ENCODE measurements at places on chromosomes 5 and 9.

GRCh38 chr9:93596399-93596798, 20.0 kb downstream of the PHF2 start:
- DNase-seq: no peak

DNA sequence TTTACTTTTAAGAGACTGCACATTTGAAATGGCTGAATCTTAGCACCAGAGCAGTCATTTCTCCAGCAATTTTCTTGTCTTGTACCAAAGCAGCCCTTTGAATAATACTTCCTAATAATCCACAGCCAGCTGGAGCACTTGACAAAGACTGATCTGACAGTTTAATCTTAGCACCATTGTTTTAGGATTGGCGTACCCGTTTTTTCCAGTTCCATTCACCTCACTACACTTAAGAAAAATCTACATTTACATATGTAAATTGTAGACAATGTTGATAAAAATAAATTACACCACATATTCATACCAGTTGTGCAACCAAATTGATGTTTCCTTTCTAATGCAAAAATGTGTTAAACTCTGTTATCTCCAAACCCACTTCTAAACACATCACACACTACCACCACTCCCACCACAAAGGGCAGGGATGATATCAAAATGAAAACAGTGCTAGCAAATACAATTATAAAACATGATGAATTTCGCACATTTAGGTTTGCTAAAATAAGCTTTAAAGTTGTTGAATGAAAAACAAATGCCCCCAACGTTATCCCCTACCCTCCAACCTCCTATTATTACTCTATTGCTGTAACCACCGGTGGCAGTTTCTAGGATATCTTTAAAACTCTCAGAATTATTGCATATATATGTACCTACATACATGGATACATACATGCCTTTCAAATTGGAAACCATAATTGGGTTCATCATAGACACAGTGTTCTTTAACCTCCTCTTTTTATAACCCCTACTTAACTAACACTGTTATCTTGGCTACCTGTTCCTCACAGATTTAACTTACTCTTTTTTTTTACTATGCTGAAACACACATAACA, 21.5 kb downstream of the SERINC5 start:
- no peak for DNase-seq

DNA sequence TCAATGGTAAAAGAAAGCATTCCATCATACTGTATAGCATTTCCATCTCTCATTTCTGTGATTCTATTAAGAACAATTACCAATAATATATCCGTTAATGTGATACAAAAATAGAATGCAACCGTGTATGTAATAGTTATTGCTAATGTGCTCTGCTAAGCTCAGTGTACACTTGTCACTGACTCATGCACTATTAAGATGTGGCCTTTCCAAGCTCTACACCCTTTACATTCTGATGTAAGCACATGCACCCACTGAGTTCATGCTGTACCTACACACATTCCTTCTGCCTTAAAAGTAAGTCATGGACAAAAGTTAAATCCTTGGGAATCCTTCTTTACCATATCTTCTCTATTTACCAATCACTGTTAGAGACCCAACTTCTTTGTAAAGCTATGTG, 319.1 kb downstream of the ZSWIM6 start:
- DNase-seq: no peak

DNA sequence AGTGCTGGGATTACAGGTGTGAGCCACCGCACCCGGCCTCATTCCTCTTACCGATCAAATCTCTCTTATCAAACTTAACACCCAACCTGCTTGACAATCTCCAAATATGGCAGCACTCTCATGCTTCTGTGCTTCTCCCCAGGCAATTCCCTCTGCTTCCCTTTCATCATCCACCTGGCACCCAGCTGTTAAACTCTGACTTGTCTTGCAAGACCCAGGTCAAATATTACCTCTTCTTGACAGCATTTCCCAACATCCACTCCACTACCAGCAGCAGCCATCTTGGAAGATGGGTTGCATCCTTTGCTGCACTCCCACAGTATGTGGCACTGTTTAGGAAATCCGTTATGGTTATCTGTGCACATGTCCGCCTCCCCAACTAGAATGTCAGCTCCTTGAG, 113.6 kb downstream of the ACTL7B start:
- no peak for DNase-seq

DNA sequence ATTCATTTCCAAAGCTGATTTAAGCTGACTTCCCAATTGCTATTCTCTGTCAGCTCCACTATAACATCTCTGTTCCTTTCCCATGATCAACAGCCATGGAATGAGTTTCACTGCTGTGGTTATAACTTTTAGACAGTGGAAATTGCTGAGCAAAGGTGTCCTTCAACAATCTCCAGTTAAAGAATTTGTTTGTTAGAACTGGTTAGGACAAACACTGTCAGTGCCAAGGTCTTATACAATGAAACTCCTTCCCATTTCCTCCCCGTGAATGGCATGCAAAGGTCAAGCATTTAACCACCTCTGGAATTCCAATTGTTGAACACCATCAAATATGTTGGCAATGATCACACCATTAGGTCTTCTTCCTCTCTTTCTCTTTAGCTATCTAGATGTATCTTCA, 45.7 kb upstream of the GHR start:
- DNase-seq: no peak

DNA sequence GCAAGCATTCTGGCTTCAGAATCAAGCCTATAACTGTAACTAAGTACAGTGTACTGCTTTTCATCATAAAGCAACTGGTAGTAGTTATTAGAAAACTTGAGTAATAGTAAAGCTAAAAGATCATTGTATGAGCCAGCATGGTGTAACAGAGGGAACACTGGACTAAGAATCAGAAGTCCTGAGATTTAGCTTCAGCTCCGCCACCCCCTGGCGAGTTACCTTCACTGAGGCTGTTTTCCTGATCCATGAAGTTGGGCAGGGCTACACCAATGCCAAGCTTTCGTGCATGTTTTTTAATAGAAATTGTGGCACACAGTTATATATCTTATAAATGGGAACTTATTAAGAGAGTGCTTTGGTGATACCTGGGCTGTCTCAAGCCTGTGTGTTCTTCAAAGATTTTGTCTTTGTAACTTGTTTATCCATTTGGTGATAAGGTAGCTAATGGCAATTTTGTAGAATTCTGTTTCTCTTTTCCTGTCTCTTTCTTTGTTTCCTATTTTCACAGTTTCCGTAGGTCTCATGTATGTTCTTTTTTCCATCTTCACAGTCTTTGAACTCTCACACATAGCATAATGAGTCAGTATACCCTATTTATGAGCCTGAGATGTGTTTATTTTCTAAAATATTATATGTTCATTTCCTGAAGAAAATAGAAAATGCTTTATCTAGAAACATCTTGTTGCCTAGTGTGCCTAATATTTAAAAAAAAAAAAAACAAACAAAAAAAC, 102.3 kb downstream of the GDNF start:
- no peak for DNase-seq

GRCh38 chr5:143703659-143704058, 108.3 kb upstream of the HMHB1 start:
- DNase-seq: no peak

GRCh38 chr5:53936481-53937352, 373.7 kb downstream of the ARL15 start:
- peak; percentile 29 for DNase-seq

DNA sequence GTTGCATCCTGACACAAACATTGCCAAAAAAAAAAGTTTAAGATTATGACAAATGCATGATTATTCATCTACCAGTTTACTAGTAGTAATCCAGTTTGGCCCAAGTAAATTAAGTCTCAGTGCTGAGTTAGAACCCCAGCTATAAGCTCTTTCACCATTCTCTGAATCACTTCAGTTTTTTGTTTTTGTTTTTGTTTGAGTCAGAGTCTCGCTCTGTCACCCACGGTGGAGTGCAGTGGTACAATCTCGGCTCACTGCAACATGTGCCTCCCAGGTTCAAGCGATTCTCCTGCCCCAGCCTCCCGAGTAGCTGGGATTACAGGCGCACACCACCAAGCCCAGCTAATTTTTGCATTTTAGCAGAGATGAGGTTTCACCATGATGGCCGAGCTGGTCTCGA, 1.5 kb upstream of the PCYOX1L start:
- no peak for DNase-seq

DNA sequence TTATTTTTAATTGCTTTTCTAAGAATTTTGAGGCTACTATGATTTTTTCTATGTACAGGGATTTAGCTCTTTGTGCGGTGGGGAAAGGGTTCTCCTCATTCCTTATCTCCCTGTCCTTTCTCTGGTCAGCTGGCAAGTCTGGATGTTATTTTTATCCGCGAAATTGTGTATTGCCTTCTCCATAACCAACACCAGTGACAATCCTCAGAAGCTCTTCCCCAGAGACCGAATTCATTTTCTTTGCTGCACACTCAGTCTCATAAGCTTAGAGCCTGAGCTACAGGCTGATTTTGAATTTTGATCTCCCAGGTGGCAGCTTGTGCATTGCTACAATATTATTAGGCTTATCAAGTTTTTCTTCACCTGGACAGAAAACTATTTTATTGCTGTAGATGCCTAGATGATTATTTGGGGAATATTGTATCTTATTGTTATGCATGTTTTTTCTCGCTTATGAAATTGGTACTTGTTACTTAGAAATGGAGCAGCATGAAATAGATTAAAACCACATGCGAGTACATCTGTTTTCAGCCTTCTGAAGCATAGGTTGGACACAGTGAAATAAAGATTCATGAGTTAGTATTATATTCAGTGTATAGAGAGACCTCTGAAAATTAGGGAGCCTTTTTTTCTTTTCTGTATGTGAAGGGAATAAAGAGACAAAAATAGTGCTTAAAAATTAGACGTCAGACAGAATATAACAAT, 27.3 kb downstream of the CPEB4 start:
- DNase-seq: no peak

DNA sequence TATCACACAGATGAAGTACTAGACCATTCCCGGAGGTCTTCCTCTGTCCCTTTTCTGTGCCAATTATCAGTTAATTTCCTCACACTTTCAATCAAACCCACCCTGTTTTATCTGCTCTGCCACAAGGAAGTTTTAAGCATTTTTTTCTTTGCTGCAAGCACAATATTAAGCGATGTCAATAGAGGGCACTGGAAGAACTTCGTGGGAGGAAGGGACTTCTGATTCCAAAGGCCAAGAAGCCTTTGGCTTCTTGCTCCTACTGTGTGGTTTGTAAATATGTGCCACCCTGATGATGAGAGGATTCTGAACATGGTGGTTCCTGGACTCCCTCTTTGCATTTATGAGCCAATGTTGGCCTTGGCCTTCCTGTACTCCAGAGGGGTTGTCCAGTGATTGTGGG, 1712.5 kb upstream of the C9orf72 start:
- DNase-seq: no peak

DNA sequence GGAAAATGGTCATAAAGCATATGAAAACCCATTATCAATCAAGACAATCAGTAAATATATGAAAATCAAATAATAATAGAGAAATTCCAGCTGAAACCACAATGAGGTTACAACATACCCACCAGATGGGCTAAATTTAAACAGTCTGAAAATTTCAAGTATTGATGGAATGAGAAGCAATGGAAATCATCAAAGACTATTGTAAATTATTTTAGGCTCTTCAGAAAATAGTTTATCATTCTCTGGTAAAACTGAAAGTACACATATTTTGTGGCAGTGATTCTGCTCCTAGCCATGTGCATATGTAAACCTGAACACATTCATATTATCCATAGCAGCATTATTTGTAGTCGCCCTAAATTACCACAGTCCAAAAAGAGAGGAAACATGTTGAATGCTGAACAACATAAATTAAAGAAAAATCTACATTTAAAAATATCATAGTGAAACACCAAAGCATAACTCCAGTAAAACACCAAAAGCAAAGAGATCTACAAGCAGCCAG, 215.3 kb downstream of the PRELID2 start:
- DNase-seq: no peak

DNA sequence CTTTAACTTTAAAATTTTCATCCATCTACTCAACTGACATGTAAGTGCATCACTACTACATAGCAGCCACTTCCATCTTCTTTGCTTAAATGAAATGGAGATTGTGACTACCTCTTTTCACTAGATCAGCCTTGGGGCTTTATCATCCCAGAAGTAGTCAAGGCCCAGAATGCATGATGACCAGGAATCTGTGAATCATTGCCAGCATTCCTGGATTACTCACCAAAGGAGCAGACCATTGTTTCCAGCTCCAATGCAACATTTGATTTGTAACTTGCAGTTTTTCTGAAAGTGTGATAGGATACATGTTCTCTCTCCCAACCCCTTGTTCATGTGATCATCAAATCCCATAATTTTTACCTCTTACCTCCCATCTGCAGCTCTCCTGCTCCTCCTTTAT, 65.1 kb downstream of the PLPPR1 start:
- DNase-seq: no peak

GRCh38 chr9:97535771-97536170, 34.3 kb downstream of the TMOD1 start:
- no peak for DNase-seq

DNA sequence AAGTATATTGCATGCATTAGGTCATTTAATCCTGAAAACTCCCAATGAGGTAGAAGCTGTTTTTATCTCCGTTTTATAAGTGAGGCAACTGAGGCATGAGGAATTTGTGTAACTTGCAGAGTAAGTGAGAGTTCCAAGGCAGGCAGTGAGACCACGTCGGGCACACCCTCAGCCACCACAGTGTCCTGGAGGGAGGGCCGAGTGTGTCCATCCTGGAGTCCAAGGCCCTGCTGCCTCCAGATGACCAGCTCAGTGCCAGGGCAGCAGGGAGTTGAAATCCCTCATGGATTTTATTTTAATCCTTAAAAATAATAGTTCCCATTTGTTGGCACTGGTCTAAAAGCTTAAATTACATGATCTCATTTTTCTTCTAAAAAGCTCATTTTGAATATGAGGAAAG, 104.6 kb upstream of the SMIM23 start:
- DNase-seq: no peak

DNA sequence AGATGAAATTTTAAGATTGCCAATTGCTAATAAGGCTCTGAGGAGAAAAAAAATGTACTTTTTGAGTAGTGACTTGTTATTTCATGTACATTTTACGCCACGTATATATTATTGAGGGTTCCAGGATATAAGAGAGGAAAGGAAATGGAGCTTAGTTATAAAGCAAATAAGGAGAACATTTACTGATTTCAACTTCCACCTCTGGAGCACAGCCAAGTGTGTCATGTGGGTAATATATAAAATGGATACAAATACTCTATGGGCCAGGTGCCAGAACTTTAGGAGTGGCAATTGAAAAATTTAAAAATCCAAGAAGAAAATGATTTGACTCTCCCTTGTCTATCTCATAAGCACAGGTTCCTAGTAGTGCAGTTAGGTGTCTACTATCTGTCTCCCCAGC, 45.0 kb upstream of the VLDLR start:
- no peak for DNase-seq

DNA sequence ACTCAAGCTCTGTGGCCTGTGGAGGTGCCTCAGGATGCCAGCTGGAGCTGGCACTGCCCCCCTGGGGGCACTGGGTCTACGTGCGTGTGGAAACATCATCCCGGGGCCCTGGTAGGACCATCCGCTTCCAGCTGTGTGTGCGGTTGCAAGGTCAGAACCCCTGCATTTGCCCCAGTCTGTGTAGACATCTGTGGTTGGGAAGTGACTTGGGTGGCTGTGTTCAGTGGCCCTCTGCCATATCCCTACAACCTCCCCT, 12.5 kb downstream of the TMEM8B start:
- DNase-seq: no peak
